ENCODE measurements at places on chromosomes 3 and 15.

GRCh38 chr3:77606372-77606771, 566.5 kb downstream of the ROBO2 start:
- no peak for DNase-seq

- no peak for DNase-seq
Measured at GRCh38 chr15:101064795-101065569, 145.8 kb downstream of the LRRK1 start.

- no peak for DNase-seq
Measured at GRCh38 chr15:44801364-44801763, 65.0 kb downstream of the TRIM69 start.

DNA sequence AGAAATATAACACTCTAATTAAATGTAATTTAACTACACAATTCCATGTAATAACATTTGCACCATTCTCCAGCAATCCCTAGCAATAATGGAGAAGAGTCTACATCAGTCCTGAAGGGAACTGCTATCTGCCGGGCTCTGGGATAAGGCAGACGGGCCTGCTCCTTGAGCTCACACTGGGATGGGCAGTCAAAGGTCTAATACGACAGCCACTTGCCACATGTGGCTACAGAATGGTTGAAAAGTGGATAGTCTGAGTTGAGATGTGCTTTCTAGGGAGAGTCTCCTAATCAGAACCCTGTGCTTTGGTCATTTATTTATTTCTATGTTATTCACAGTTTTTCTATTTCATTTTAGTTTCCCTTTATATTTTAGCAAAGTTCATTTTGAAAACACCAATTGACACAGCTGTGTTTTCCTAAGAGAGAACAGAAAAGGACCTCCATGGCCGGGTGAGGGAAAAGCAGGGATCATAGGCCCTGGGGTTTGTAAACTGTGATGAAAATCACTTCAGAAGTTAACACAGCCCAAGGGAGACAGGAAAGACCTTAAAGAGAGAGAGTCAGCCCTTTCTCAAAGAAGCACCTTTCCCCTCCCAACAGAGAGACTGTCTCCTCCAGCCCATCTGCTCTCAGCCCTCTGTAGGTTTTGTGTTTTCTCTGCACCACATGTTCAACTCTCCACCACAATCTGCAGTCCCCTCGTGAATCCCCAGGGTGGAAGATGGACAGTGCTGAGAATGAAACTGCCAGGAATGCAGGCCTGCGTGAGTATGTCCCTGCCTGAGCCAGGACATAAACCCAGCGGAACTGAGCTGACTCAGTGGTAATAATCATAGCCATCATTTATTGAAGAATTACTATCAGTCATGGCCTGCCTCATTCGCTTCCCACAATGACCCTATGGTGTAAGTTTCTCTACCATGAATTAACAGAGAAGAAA, 11.6 kb downstream of the FSIP1 start:
- DNase-seq = no peak

GRCh38 chr15:76011627-76012551, at the start of gene NRG4:
TSS of gene NRG4 (minus strand) at chr15:76012424. CDS start at chr15:76011230, 1,194 bp downstream.
- no peak for DNase-seq

DNA sequence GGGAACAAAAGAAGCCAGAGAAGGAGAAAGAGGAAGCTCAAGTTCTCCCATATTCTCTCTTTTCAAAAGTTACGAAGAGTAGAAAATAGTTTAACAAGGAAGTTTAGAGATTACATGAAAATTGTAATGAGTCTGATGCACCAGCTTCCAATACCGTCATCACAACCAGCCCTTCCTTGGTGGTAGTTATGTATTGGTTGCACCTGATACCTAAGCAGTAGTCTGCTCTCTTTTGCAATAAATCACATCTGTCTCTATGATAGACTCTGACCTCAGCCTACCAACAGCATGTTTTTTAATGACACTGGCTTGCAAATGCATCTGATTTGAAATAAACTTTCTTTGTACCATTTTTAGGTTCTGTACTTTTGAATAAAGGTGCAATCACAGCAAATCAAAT, 575.8 kb downstream of the FHIT start:
- DNase-seq = no peak
